Stimulated activated CD4-positive, alpha-beta T cell treated with anti-CD3 and anti-CD28 coated beads, Interleukin-1b, Interleukin-23, amount 100 ng/mL, for 48 hours (primary cell): ENCODE measurements at places on chromosomes 12 and 14.

- DNase-seq, result peak; percentile 57
These were observed 9.9 kb downstream of the BCL7A start for GRCh38 chr12:122031342-122032216.

DNA sequence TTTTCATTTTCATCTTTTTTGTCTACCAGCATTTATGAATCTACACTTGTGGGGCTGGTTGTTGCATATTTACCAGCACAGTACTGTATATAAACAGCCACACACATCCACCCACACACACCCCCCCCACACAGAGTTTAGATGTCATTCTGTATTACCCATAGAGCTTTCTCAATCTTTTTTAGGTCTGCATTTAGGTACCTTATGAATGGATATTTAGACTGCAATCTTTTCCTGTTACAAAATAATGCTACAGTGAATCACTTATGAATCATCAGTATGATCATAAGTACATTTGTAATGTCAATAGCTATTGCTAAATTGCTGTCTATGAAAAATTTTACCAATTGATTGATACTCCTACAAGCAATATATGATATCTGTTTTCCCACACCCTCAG, 67.3 kb upstream of the STK38L start:
- DNase-seq, result peak; percentile 51

GRCh38 chr12:125276567-125276966, 211.3 kb downstream of the AACS start:
- no peak for DNase-seq

GRCh38 chr12:100484183-100484886, 10.7 kb downstream of the NR1H4 start:
- no peak for DNase-seq

DNA sequence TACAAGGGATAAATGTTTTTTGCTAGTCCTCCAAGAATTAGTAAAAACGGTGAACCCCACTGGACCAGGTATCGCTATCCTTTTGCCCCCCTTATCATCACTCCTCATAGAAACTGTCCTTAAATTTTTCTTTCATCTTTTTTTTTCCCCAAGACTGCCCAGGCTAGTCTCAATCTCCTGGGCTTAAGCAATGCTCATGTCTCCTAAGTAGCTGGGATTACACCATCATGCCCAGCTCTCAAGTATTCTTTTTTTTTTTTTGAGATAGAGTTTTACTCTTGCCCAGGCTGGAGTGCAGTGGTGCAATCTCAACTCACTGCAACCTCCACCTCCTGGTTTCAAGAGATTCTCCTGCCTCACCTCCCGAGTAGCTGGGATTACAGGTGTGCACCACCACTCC, 9.7 kb downstream of the IRF2BPL start:
- DNase-seq, result no peak

- no peak for DNase-seq
These were observed 440.0 kb downstream of the SLC16A7 start for GRCh38 chr12:60035835-60036234.

- DNase-seq, result no peak
These were observed 4.6 kb downstream of the AHNAK2 start for GRCh38 chr14:104973385-104974145.

DNA sequence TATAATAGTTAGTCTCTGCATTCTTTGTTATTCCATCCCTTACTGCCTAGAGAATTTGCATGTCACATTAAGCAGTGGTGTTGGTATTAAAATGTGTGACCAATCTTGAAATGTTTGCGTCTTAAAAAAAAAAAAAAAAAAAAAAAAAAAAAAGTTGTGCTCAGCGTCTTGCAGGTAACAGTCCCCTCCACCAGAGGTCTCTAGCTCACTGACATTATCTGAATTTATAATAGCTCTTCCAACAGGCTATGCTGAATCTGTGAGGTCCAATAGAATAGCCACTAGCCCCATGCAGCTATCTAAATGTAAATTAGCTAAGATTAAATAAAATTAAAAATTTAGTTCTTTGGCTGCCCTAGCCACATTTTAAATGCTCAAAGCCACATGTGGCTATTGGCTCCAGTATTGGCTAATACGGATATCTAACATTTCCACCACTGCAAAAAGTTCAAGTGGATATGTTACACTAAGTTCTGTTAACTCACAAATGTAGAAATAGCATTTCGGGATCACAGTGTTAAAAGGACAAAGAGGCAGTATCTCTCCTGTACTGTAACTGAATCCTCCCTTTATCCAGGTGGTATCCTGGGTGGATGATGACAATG, 28.7 kb downstream of the NKX2-8 start:
- no peak for DNase-seq

DNA sequence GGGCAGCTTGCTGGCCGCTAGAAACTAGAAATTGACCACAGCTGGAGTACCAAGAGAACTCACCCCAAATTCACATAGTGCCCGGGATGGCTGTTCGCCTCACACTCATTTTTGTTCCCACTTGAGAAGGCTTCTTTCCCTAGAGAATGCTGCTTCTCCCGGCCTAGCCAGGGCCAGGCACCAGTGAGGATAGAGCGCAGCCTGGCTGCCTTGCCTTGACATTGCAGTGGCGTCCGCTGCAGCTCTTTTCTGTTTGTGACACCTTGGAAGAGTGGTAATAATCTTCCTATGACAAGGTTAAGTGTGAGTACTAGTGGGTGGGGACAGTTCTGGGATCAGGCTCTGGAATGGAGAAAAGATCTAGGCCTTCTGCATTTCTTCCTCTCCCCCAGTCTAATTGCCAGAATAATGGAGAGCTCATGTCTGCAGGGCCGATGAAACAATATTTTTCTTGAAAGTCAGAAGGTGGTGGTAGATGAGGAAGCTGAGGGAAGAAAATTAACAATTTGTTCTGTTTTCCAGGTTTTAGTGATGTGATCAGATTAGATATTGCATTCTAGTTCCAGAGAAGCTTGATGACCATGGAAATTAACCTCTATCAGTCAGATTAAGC, 3.7 kb downstream of the TMEM253 start:
- DNase-seq, result peak; percentile 62

- DNase-seq, result no peak
These were observed 15.1 kb downstream of the CALCOCO1 start for GRCh38 chr12:53712059-53712643.

DNA sequence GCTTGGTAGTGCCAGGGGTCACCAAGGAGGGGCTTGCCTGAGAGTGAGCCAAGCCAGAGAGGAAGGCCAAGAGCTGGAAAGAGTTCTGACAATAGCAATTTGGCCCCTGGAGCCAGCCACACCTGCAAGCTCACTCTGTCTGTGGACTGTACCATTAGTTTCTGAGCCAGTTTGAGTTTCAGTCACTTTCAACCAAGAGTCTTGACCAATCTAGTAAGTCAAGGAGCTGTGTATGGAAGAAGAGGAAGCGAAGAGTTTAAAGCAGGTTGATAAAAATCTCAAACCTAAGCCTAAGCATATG, 38.5 kb downstream of the NT5DC3 start:
- DNase-seq, result no peak

DNA sequence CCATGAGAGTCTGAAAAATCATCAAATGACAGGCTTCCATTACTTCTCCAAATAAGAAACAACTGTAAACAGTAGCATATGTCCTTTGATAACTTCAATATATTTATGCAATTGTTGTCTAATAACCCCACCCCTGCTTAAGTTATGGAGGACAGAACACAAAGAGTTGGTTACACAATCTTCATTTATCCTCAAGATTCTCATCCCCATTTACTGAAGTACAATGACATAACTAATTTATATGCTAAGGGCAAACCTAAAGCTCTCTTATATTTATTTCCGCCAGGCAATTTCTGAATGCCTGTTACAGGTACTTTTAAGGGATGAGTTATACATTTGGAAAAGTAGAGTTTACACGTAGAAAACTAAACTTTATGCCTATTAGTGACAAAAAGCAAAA, 12.3 kb downstream of the SCAF11 start:
- DNase-seq, result no peak

GRCh38 chr12:56874821-56875220, 59.4 kb downstream of the SDR9C7 start:
- no peak for DNase-seq

GRCh38 chr12:56129206-56129941, 1.3 kb downstream of the ESYT1 start:
- DNase-seq, result peak; percentile 54

GRCh38 chr14:83462759-83463158, 1929.1 kb upstream of the SEL1L start:
- no peak for DNase-seq

GRCh38 chr12:127145929-127146789, 1120.8 kb upstream of the TMEM132C start:
- DNase-seq, result peak; percentile 76
